OCI-LY7 (cell line): ENCODE measurements at places on chromosomes 2 and 18.

DNA sequence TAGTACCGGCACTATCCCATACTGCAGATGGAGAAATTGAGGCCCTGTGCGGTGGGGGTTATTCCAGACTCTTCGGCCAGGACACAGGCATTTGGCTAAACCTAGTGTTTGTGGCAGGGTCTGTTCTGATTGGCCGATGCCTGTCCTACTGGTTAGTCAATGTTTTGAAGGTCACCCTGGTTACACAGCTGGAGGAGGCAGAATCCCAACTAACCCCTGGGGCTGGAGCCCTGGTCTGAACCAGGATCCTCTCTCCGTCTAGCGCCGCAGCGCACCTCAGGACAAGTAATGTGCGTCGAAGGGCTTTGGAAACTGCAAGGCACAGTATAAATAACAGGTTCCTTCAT lies 19.4 kb downstream of the TEX44 start:
- DNase-seq, result no peak

DNA sequence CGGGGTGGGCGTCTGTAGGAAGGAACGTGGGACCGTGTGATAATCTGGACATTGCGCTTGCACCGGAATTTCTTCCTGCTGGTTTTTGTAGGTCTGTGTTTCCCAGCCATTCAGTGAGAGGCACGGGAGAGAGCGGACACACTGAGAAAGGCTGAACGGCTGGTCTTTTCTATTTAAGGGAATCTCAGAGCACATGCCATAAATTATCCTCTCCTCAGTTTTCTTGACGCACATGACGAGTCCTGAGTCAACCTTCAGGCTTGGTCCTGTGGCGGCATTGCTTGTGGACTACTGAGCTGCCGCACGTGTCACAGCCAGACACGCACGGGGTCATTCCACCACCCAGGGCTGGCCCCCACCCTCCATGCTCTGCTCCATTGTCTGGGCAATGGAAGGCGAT lies 519.3 kb upstream of the ID2 start:
- no peak for DNase-seq

DNA sequence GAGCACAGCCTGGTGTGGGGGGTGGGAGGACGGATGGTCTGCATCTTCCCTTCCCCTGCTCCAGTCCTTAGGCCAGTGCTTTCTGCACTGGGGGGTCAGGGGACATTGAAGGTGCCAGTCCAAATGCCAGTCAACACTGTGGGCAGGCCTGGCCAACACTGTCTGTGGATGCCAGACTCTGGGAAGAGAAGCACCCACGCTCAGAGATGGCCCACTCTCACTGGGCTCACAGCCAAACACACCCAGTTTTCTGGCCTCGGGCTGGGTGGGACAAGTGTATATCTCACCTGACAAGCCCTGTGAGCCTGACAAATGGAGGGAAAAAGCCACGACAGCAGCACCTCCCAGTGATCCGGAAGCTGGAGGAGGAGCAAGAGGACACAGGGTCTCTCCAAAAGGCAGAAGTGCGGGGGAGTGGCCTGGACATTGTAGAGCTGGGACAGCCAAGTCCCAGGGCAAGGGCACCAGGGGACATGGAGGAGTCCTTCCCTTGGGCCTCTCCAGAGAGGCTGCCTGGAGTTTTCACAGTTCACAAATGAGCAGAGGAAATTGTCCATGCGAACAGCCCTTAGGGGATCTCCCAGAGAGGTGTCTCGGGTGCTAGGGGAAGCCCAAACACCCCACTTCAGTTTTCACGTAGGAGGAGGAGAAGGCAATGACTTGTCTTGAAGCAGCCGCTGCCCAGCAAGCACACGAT lies 79.3 kb downstream of the SDC1 start:
- DNase-seq, result no peak

DNA sequence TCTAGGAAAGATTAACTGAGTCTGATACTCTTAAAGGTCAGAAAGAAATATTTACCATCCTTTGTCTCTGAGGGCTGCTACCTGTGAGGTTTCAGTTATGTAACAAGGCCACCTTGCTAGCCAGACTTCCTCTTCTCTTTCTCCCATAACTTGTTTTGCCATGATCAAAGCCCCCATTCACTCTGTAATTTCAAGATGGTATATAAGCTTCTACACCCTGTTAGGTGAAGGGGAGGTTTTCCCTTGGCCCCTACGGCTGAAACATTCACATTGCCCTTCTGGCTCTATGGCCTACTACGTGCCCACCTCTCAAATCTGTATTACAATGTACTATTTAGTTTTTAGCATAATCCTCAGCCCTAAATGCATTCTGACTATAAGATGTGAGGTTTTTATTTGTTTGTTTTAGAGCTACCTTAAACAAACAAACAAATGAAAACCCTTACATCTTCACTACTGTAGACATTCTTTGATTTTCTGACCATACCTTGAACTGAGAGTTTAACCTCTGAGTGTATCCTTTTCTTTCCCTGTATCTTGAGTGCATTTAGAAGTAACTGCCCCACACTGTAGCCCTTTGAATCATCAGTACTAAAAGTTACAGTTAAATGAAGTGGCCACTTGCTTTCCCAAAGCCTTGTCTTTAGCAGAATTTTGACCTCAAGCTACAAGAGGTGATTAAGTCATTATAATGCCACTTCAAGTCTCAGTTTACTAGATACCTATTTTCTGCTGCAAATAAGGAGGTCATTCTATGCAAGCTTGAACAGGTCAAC lies 332.2 kb downstream of the SOCS6 start:
- no peak for DNase-seq

DNA sequence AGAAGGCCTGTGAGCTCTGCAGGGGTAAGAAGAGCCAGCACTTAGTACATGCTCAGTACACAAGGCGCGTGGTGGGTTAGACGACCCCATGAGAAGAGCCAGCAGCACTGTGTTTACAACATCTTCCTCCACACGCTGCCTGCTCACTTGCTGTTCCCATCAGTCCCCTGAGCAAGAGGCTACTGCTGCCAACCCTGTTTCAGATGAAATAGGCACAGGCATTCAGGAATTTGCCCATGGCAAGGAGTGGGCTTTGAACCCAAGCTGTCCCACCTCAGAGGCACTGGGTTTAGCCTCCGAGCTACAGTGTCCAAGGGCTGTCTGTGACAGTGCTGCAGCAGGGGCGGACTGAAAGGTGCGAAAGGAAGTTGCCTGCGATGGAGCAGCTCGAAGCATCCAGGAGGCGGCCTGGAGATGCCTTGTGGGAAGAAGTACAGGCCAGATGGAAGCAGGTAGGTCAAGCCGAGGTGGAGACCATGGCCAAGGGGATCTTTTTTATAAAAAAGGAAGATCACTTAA lies 121.5 kb upstream of the PXDN start:
- no peak for DNase-seq

- no peak for DNase-seq
Measured at GRCh38 chr2:220789961-220790360, 782.1 kb downstream of the EPHA4 start.

DNA sequence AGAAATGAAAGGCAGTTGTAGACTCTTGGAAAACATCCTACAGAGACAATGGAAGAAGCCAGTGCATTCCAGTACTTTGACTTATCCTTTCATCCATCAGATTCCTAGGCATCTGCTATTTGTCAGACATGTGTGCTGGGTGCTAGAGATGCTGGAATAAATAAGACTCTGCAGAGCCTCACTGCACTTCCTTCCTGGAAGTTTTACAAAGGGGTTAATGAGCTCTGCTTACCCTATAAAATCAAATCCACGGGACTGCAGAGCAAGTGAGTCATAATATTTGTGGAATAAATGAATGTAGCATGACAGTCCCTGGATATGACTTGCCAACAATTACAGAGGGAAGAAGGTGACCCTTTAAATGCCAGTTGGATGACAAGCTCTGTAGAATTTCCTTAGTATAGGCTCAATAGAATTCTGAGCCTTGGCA lies 52.7 kb upstream of the NPAS2 start:
- DNase-seq, result no peak

DNA sequence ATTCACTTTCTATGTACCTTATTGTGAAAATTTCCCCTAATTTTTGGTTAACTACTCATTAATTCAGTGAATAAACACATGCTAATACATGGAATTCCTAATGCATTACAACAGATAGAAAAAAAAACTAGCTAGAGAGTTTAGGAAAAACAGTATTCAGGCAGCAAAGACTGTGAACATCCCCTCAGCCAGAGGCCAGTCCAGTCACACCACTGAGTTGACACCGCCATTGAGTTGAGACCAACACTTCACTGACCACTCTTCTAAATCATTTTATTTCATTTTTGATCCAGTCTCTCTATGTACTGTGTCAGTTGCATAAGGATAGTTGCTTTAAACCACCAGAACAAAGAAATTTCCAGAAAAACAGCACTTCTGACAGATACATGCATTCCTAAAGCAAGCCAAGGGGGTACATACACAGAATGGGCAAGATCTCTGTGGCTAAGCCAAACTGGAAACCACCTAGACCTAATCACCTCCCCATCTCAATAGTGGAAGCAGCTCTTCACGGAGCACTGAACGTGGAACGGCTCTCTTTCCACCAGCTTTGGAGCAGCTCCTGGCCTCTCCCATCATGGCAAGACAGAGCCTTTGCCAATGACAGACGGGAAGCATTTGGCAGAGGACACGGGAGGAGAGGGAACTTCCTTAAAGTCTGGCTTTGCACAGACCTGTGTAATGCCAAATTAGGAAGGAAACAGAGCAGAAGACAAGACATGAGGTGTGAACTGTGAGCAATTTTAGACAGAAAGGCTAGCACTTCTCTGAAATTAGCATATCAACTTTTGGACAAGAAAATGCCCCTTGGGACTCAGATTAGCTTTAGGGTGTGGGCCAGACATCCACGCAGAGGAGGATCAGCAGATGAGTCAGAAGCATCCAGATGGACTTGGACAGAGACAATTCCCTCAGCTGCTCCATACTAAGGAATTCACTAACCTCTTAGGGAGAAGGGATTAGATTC lies 36.4 kb downstream of the CACNB4 start:
- no peak for DNase-seq

DNA sequence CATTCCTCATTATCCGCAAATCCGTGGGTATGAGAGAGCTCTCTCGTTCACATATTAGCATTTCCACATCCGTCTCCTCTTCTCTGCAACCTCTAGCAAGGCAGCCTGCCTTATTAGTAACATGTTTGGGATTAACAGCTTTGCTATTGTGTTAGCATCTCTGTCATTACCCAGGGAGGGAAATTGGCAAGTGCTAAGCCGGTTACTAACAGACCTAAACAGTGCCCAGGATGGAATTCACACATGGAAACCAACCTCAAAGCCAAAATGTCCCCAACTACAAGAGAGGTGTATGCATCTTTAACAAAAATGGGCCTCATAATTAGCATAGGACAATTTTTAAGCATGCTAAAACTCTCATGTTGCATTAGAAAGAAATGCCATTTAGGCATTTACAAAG lies 309.0 kb upstream of the MEIS1 start:
- DNase-seq, result no peak

GRCh38 chr18:70121842-70122241 lies 83.6 kb downstream of the RTTN start:
- DNase-seq, result no peak

GRCh38 chr2:25251422-25252273 lies 83.3 kb upstream of the POMC start:
- no peak for DNase-seq

DNA sequence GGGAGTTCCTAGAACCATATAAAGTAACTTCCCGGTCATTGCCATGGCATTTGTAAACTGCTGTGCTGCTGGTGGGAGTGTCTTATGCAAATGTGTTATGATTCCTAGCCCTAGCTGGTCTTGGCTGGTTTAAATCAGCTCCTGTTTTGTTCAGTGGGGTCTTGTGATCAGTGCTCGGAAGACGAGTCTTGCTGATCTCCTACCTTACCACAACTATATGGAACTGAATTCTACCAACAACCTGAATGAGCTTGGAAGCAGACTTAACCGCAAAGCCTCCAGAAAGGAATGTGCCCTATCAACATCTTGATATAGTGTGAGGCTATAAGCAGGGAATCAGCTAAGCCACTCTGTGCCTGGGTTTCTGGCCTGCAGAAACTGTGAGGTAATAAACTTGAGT lies 33.5 kb downstream of the POLE4 start:
- no peak for DNase-seq
